Cortex of kidney (tissue), 1 donor: ENCODE measurements at places on chromosomes 5 and 9.

- no peak for DNase-seq
Observed at GRCh38 chr9:86406366-86406765, 52.2 kb upstream of the TUT7 start.

- no peak for DNase-seq
Observed at GRCh38 chr5:23977997-23978396, 470.6 kb downstream of the PRDM9 start.

- DNase-seq: no peak
Observed at GRCh38 chr5:134005417-134006061, 764 bp upstream of the VDAC1 start.

GRCh38 chr5:94505327-94506068, 112.9 kb downstream of the KIAA0825 start:
- no peak for DNase-seq

DNA sequence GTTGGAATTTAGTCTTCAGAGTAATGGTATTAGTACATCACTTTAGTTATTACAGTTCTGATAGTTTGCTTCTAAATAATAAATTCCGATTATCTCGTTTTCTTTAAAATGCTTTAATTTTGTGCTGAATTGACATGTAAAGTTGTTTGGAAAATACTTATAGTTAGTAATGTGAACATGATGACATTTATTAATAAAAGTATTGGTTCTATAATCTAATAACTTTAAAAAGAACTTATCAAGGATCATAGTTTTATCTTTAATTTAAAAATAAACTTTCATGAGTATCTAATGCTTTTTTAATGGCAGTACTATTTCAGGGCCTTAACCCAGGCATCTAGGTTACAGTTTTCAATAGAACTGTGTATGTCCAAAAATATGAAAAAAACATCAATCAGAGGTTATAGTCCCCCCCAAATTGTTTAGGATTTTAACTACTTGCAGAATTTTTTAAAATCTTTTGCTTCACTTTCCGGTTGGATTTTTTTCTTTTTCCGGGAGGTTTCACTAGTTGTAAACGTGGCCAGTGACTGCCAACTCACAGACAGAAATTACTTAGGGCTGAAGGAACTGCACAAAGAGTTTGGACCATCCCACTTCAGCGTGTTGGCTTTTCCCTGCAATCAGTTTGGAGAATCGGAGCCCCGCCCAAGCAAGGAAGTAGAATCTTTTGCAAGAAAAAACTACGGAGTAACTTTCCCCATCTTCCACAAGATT, 680 bp downstream of the GPX8 start:
- DNase-seq: no peak

DNA sequence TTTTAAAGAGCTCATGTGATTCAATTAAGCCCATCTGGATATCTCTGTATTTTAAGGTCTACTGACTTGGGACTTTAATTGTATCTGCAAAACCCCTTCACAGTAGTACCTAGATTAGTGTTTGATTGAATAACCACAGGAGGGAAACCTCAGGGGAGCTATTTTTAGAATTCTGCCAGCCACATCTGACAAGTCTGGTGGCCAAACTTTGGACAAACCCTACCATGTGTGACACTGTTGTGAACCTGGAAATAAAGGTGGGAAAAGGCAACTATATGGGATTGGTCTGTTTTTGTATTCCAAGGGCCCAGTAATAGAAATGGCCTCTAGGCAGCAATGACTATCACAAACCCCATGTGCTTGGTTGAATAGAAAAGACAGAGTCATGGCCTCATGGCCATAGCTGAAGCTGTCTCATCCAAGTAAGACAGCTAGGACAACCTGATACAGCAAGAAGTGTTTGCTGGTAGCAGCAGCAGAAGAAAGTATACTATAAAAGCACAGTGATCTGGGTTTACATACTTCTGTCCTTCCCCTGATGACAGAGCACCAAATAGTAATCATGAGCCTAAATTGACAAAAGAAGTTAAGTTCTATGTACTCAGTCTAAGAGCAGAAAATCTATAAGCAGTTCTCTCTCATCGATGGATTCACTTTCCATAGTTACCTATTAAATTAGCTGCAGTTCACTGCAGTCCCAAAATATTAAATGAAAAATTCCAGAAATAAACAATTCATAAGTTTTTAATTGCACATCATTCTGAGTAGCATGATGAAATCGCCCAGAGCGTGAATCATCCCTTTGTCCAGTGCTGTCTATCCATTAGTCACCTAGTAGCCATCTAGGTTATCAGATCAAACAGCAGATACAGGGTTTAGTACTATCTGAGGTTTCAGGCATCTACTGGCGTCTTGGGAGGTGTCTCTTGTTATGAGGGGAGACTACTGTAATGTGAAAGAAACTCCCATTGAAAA, 189.8 kb downstream of the ARHGAP26 start:
- DNase-seq: no peak

DNA sequence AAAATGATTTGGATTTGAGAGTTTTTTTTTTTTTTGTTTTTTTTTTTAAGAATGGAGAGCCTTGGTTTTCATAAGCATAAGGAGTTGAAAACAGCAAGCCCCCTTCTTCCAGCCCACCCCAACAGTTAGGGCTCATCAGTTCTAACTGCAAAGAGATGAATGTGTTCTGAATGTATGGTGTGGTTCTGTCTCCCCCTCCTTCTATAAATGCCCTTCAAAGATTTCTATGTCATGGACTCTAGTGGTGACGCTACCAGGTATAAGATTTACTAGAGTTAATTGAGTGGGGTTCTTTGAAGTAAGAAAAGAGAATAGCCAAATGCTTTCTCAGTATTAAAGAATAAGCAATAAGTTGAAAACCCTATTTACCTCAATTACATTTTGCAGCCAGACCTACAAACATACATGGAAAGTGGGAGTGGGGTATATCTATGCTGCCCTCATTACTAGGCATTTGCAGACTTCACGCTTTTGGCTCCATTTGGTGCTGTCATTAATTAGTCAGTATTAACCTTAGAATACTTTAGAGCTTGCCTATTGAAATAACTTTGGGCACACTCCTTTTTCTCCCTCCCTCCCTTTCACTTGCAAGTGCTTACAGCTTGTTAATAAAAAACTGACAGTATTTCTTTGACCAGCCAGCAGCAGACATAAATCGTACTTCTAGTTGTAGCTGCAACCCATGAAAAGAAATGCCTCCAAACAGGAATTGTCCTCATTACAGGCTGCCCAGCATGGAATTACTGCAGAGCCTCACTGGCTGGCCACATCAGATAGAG, 667.2 kb upstream of the ZNF608 start:
- no peak for DNase-seq

DNA sequence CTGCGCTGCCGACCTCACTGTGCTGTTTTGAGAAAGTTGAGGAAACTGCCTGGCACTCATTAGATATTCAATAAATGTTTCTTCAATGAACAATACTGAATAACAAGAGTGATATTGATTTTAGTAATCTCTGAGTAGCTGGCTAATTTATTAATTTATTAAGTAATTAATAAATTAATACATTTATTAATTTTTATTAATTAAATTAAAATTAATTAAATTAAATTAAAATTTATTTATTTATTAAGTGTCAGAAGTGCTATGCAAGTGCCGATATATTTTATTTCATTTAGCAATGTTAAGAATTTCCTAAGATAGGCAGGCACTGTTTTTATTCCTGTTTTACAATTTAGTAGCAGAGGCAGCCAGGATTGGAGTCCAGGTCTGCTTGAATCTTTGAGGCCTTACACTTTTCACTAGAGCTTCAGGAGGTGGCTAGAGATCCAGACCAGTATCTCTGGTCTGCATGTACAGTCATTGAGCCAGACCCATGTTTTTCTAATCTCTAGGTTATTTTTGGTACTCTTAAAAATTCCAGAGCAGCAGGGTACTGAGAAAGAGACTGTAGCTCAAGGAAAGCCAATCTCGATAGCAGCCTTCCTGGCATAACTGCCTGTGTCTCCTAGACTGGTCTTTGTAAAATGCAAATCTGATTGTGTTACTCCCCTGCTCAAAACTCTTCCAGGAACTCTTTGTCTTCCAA, 109.2 kb downstream of the ARHGEF28 start:
- DNase-seq: no peak

- no peak for DNase-seq
Observed at GRCh38 chr5:132455614-132456115, 34.9 kb downstream of the IRF1 start.

DNA sequence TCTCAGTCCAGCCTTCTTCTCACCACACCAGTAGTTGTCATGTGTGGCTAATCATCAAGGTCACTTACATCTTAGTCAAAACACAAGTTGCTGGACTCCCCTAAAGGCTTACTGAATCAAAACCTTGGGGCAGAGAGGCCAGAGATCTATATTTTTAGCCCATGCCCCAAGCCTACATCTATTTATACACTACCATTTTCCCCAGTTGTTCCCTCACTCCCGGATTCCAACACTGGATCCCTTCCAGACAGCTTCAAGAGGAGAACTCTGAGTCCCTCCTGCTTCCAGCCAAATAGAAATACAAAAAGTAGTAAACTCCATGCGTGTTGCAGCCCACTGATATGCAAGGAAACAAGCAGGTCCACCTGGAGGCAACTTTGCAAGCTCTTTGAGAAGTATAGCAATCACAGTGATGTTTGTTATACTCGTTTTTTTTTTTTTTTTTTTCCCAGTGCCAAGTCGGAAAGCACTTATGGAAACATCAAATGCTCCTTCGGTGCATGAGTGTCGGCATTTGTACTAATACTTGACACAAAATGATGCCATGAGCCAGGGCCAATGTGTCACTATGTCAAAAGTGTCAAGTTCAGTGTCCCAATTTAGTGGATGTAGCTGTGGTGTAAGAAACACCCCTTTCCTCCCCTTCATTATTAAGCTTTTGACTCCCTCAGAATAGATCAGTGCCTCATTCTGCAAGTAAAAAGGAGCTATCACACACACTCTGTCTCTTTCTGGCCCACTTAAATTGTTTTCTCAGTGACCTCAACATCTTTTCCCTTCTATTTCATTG, 594.2 kb upstream of the SGCD start:
- DNase-seq: no peak
